IPS-NIHi11 (cell line): ENCODE measurements at places on chromosomes 16 and 17.
A peak's percentile ranks its signal among the peaks of the same experiment; 100 is the strongest.

DNA sequence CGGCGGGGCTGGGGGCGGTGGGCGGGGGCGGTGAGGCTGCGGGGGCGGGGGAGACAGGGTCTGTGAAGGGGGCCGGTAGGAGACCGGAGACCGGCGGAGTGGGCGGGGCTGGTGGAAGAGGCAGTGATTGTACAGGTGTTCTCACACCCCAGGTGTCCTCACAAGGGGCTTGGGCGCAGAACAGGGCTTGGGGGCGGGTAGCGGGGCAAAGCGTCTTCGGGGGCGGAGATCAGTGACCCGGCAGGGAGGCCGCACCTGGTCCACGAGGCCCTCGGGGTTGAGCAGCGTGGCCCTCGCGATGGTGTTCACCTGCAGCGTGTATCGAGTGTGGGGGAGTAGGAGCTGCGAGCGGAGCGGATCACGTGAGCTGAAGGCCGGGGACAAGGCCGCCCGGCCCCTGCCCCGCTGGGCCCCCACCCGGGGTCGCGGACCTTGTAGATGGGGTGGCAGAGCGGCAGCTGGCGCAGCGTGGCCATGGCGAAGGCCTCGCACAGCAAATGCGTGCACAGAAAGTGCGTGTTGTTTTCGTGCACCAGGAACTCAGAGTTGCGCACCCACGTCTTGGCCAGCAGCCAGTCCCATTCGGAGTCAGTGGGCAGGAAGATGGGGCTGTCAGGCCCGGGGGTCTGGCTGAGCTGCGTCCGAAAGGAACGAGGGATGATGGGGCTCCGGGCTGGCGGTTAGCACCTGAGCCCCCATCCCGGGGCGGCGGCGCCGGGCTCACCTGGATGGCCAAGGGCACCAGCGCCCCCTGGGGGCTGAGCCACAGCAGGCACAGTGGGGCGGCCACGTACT is 8.5 kb downstream of the ALOXE3 start:
- DNase-seq: peak; percentile 93

- no peak for DNase-seq
Observed at GRCh38 chr17:39212841-39213480, 12.8 kb downstream of the STAC2 start.

- DNase-seq: no peak
Observed at GRCh38 chr16:27543801-27544200, 5.9 kb downstream of the GTF3C1 start.

DNA sequence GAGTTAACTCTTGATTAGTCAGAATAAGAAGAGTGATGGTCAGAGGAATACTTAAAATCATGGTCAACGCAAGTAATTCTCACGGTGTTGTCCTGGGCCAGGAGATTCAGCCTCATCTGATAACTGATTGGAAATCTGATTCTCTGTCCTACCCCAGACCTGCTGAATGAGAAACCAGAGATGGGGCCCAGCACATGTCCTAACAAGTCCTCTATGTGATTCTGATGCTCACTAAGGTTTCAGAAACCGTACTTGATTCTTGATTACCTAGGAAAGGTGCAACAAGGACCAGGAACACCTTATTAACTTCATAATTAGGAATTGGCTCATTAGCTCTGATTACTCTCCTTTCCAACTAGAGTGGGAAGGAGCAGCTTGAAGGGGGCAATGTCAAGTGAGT is 44.5 kb downstream of the ANKFY1 start:
- no peak for DNase-seq

DNA sequence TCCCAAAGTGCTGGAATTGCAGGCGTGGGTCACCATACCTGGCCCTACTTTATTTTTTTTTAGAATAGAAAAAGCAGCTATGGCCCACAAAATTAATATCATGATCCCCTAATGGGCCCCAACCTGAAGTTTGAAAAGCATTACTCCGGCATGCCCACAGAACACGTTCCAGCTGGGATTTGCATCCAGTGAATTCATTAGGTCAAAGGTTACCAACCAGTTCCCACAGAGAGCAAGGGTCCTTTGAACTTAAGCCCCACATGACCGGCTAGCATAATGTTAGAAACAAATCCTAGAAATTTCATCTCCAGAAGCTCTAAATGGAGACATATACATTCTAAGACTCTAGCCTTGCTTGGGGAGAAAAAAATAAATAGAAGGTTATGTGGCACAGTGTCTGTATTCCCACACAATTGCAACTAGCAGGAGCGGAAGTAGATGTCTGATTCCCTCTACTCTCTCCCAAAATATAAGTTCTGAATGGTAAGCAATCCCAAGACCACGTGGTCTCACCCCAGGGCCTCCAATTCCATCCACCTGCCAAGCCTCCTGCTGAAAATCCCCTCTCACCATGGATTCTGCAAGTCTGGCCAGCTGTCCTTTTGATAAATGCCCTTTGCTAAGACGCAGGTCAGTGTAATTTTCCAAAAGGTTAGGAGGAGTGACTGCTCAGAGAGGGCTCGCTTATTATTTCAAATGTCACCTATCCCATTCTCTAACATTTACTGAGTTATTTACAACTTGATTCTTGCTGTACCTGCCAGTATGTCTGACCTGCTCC is 395.8 kb downstream of the NPIPA8 start:
- no peak for DNase-seq

GRCh38 chr16:70290949-70291519 is 1.7 kb upstream of the AARS1 start:
- DNase-seq: no peak

- no peak for DNase-seq
Observed at GRCh38 chr17:11388054-11388453, 147.0 kb downstream of the SHISA6 start.

- no peak for DNase-seq
Observed at GRCh38 chr17:67392111-67392510, 15.0 kb downstream of the PITPNC1 start.

- peak; percentile 62 for DNase-seq
Observed at GRCh38 chr16:88973007-88973410, 4.0 kb downstream of the CBFA2T3 start.

DNA sequence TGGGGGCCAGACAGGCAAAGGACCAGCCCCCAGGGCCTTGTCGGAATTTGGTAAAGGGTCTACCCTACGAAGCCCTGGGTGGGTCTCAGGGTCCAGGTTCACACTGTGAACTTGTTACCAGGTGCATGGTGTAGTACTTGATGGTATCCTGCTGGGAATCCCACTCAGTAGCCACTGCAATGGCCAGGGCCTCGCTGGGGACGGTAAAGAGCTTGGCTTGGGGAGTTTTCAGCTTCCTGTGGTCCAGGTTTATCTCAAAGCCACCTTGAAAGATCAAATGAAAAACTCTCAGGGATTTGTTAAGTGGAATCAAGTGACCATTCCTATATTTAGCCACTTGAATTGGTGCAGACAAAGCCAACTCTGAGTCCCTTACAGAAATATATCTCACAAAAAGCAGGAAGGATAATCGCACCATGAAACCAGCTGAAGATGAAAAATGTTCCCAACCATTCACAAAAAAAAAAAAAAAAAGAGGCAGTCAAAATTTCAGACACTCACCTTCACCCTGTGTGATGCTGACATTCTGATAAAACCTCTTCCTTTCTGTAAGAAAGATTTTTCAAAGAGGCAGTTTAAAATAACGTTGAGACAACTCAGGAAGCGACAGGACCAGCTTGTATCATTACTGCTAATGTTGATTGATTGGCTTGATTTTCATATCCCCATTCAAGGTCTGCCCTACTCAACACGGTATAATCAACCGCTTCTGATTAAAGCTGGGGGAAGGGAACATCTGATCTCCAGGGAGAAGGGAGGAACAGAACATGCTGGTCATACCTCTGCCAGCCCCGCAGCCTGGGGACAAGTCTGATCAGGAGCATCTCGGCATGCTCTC is 10.6 kb downstream of the ATPAF2 start:
- no peak for DNase-seq

- no peak for DNase-seq
Observed at GRCh38 chr16:65975049-65975708, 391.3 kb upstream of the CDH5 start.

GRCh38 chr17:1120596-1121441 is 59.0 kb downstream of the ABR start:
- no peak for DNase-seq

GRCh38 chr16:19876501-19877059 is 8.1 kb downstream of the GPRC5B start:
- DNase-seq: no peak

- no peak for DNase-seq
Observed at GRCh38 chr17:2239882-2240430, 63.6 kb downstream of the SMG6 start.

DNA sequence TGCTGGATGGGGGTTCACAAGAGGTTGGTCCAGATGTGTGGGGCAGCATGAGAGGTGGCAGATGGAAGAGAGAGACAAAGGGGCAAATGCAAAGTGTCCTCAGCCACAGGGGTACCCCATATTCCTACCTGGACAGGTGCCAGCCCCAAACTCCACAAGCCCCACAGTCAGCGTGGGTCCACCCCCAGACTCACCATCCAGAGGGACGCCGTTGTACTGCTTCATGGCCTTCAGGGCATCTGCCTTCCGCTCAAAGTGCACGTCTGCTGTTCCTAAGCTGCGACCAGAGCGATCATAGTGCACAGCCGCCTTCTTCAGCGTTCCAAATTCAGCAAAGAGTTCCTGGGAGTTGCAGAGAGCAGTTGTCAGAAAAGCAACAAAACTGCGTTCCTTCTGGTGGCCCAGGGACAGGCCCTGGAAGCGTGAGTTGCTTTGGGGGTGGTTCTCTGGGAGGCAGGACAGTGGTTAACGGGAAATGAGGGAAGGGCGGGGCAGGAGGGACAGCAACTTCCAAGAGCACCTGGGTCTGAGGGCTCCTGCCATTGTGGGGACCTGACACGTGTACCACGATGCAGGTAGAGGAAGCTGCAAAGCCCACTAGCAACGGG is 2.3 kb downstream of the ALYREF start:
- DNase-seq: no peak

- DNase-seq: no peak
Observed at GRCh38 chr17:81426393-81427172, 31.3 kb downstream of the BAHCC1 start.

DNA sequence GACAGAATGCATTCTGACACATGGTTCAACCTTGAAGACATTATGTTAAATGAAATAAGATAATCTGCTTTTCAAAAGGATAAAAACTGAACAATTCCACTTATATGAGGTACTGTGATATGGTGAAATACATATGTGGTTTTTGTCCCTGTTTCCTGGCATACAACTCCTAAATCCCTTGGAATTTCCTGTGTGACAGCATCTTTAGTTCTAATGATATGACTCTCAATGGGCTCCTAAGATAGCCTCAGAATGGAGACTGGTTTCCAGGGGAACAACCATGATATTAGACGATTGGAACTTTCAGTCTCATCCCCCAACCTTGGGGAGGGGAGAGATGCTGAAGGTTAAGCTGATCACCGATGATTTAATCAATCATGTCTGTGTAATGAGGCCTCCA is 37.7 kb upstream of the PHLPP2 start:
- DNase-seq: no peak

DNA sequence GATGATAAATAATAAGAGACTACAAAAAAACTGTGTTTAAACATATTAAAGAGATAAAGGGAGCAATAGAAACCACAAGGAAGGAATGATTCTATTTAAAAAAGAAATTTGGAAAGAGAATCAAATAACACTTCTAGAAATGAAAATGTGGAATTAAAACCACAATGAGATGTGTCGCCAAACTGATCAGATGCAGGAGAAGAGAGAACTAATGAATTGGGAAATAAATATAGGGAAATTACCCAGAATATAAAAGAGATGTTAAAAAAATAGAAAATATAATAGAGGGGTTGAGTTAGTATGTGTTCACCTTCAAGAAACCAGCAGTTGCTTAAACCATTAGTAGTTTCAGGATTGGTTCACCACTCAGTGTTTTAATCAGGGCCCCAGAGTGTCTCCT is 48.7 kb upstream of the ADORA2B start:
- no peak for DNase-seq

- no peak for DNase-seq
Observed at GRCh38 chr17:39695089-39695474, 4.8 kb upstream of the ERBB2 start.

GRCh38 chr16:66262253-66263167 is 104.0 kb upstream of the CDH5 start:
- no peak for DNase-seq

DNA sequence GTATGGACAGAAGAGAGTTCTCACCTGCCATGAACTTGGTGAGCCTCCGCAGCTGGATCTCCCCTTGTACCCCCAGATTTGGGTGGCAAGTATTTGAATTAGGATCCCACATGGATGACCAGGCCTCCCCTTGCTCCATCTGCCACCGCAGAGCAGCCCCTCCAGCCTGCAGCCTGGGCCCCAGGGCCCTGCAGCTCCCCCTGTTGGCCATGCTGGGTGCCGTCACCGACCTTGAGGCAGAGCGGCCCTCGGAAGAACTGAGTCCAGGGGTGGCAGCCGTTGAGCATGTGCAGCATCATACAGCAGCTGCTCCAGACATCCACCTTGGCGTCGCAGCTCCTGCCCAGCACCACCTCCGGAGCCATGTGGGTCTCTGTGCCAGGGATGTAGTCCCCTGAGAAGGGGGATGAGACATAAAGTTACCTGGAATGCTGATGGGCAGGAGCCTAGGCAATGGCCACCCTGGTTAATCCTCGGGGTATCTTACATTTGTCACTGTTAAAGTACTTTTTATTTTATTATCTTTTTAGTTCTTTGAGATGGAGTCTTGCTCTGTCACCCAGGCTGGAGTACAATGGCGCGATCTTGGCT is 9.0 kb upstream of the SPATA32 start:
- peak; percentile 91 for DNase-seq

DNA sequence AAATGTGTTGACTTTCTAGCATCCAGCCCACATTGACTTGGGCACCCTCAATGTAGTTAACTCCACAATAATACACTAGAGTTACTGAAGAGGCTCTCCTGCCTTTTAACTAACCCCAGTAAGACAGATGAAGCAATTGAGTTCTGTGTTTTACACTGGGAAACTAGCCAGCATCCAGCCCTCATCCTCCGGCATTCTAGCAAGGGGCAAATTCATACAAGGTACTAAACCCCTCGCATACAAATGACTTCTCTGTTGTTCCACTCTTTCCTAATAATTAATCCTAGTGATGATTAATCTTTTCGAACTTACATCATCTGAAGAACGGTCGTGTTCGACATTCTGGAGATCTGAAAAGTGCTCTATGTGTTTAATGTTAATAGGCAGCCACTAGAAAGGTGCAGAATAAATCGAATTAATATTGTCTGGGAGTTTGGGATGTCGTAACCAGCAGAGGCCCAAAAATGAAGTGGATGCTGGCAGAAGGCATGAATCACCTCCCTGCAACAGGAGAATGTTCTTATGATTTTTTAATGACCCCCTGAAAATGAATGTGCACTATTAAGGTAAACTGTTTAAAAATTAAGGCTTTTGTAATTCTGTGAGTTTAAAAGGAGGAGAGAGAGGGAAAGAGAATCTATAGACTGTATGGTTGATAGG is 249.4 kb downstream of the SNX29 start:
- no peak for DNase-seq

DNA sequence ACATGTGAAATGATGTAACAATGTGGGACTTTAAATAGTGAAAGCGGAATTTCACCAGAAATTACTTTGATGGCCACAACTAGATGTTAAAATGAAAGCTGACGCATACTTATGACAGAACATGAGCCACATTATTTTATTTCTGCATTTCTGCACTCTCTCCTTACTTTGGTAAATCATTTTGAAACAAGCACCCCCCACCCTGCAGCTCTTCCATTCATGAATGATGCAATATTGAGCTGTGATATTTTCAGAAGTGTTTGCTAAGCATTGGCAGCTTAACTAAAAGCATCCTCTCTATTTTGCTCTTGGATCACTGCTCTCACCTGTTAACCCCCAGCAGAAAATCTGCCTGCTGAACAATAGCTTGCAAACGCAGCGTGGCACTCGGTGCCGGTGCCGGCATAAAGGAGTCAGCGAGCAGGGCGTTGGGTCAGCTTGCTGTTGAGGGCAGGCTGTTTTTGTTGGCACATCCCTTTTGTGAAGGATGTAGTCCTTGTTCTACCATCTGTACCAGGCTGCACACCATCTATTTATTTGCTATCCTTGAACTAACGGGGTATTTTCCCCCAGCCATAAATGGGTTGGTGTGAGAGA is 30.8 kb upstream of the CBLN1 start:
- DNase-seq: no peak
